ENCODE measurements at places on chromosomes 5 and 9.

DNA sequence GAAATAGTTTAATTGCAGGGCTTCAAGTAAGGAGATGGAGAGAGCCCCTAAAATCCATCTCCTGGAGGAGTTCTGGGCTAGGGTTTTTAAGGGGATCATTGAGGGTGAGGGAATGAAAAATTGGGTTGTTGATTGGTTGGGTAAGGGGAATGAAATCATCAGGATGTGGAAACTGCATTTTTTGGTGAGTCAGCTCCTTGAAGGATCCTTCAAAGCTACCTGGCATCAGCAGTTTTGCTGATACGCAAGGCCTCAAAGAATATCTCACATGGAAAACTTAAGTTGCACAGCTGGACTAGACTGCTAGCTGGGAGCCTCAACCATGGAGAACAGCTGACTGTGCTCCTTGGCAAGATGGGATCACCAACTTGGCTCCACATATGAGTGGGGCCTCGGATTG lies 136.7 kb downstream of the FGF10 start:
- no peak for DNase-seq

DNA sequence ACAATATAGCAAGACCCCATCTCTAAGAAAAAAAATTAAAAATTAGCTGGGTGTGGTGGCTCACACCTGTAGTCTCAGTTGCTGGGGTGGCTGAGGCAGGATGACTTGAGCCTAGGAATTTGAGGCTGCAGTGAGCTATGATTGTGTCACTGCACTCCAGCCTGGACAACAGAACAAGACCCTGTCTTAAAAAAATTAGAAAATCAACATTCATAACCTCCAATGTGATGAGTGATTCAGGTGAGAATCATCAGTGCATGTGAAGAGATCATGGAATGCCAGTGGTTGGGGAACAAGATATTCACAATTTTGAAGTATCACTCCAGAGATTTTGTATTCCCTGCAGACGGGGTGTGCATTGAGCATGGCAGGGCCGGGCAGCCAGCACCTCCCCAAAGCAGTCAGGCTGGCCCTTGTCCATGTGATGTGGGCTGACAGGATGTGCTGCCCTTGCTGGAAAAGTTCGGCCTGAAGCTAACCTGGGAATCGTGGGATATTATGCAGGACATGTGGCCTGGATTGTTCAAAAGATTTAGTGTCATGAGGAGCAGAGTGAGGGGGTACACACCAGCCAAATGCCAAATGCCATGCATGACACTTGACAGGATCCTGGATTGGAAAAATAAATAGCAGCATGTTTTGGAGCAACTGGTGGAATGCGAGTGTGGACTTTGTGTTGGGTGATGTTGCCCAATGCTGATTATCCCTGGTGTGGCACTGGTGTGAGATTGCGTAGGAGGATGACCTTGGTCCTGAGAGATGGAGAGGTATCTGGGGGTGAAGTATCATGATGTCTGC lies 189.0 kb downstream of the RGS3 start:
- DNase-seq: no peak

DNA sequence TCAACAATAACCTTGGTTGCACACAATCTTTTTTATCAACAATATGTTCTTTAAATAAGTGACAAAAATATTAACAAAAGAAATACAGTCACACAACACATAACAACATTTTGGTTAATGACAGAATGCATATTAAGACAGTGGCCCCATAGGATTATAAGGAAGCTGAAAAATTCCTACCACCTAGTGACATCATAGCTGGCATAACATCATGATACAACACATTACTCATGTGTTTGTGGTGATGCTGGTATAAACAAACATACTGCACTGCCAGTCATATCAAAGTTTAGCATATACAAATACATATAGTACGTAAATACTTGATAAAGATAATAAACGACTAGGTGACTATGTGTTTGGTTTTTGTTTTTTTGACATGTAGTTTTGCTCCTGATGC lies 344.8 kb upstream of the POU5F2 start:
- DNase-seq: no peak

- DNase-seq: no peak
Measured at GRCh38 chr5:80346055-80346454, 26.3 kb downstream of the SPZ1 start.

- DNase-seq: no peak
Measured at GRCh38 chr5:79640571-79641055, 28.4 kb downstream of the TENT2 start.

- no peak for DNase-seq
Measured at GRCh38 chr5:146624179-146624578, 108.2 kb upstream of the GPR151 start.

DNA sequence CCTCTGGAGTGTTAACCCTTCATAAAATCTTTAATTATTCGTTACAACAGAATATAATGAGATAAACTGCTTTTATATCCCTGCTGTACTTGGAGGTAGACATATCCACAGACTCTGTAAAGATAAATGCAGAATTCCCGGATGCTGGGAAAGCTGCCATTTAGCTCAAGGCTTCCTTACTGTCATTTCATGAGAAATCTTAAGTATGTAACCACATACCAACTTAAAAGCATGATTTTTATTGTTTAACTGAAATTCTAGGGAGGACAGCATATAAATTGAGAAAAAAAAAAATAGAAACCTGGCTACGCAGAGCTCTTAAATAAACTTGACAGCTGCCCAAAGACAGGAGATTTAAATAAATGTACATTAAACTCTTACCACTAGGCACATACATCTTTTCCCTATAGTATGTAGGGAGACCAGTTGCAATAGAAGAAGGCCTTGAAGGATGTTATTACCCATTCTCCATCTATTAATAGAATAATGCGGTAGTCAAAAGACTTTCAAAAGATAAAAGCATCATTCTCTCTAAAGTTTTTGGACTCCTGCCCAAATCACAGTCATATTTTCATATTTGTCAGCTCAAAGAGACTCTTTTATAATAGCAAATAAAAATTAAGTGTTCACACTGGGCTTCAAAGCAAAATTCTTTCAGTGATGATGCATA lies 373.8 kb downstream of the NDUFS4 start:
- no peak for DNase-seq

DNA sequence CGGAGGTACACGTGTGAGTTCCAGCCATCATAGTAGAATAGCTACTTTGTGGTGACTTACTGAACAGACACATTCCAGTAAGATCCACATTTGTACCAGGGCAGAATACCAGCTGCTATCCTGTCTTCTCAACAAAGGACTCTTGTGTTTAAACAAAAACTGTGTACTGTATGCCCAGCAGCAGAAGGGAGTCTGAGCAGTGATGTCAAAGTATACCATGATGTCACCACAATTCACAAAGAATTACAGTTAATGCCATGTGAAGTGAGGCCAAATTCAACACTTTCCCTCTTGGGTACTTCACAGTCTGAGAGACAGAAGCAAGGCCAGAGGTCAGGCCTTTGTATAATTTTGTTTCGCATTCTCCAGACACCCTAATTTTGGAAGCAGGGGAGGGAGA lies 137.0 kb downstream of the ADAMTSL1 start:
- no peak for DNase-seq

DNA sequence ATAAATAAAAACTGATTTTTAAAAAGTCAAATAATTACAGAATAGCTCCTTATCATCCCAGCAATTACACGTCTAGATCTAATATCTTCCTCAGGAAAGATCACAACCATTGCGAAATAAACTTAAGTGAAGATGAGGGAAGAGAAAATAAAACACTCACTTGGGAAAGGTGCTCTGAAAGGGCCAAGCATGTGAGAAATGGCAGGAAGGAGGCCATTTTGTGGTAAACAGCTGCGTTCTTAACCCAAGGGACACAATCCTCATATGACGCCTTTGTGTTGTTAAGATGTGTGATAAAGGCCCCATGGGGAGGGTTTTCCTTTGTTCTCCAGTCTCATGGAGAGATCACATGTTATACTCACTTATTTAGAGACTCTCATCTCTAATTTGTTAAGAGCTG lies 32.5 kb downstream of the JAKMIP2 start:
- DNase-seq: no peak

DNA sequence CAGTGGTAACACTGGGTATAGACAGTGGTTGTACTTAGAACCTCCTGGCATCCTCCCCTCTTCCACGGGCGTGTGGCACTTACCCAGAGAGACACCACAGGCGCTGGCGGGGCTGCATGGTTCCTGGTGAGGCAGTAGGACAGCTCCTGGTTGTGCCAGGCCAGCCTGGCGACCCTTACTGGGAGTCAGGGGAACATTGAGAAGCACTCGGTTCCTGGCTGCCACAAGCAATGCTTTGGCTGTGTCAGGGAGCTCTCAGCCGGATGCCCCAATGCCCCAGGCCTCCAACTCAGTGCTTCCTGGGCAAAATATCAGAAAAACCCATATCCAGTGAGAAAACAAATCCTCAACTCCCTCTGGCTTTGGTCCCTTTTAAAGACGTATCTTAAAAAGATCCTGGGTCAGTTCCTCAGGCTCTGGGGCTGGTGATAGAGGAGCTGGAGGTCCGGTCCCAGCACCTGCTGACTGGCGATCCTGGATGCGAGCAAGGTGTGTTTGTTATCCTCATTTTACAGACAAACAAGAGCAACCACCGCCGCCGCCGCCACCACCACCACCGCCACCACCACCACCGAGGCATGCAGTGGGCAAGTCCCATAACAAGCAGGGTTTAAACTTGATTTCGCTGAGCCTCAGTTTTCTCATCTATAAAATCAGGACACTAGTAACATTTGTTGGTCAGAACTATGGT lies 4.2 kb downstream of the NKX2-5 start:
- DNase-seq: no peak

- DNase-seq: no peak
Measured at GRCh38 chr9:8706531-8706930, 907.0 kb upstream of the DMAC1 start.

- no peak for DNase-seq
Measured at GRCh38 chr9:69193685-69194032, 19.6 kb downstream of the TJP2 start.

- DNase-seq: no peak
Measured at GRCh38 chr9:79360387-79361347, 211.1 kb upstream of the TLE4 start.

DNA sequence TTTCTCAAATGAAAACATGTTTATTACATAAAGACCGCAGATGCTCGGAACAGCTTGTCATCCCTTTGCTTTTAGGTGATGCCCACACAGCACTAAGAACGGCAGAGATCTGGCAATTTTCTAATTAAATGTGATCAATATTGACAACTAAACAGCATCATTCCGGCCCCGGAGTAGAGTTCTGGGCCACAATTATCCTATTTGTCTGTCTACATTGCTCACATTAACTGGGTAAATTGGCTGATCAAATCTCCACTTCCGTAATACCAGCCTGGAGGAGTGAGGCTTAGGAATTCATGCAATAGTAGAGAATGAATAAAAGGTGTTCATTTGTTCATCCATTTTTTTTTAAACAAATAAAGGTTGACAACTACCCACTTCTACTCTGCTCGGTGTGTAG lies 245.1 kb upstream of the C9orf72 start:
- no peak for DNase-seq

DNA sequence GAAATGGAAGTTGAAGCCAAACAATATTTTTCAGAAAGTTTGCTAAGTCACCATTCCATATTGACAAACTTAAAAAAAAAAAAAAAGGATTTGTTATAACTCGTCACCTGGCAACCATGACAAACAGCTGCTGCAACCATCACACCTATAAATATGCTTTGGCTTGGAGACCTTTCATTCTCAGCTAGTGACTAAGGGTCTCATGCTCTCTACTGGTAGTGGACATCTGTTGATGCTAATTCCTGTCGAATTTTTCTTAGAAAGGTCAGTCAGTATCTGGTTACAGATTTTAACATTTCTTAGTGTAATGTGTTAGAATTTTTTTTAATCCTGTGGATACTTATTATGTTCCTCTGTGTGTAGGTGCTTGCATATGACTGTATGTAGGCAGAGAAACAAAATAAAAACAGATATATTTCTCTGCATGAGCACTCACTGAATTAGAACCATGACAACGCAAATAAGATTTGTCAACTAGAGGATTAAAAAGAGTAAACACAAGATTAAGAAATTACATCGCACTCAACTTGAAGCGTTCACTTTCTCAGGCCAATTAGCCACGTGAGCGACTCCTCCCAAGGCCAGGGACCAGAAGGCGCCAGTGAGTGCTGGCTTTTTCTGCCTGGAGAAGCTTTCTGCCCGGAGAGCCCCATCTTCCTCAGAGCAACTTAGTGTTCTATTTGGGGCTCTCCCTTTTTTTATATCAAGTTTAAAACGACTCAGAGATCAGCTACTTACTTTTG lies 27.0 kb upstream of the ZNF622 start:
- no peak for DNase-seq

- DNase-seq: no peak
Measured at GRCh38 chr5:80487444-80487828, 464 bp upstream of the FAM151B start.

DNA sequence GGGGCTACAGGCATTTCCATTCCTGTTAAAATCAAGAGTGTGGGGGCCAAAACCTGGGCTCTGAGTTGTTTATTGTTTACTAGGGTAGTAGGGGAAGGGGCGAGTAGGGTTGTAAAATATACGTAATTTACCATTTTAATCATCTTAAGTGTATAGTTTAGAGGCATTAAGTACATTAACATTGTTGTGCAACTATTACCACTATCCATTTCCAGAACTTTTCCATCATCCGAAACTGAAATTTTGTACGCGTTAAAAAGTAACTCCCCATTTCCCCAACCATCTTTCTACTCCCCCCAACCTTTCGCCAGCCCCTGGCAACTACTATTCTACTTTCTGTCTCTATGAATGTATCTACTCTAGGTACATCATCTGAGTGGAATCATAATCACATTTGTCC lies 3.6 kb upstream of the FOXD1 start:
- DNase-seq: no peak

DNA sequence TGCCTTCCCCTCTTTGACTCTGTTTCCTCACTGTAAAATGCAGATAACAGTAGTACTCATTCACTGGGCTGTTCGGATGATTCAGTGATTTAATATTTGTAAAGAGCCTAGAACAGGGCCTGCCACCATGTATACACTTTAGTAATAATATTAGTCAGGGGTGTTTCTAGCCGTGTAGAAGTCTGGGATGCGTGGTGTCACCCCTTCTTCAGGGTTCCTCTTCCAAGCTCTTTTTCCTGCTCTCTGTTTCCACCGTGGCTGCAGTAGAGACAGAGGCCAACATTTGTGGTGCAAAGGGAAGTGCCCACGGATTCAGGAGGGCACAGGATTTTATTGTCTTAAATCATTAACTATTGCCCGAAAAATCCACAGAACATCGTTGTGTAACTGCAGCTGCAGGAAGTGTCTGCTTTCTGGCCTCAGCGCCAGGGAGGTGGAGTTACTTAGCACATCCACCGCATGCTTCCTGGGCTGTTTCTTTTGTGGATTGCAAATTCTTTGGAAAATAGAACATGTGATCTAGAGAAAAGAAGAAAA lies 61.7 kb downstream of the TRIO start:
- DNase-seq: no peak
